ENCODE measurements at places on chromosomes 1 and 21. TPM values are rescaled to one million over a fixed set of nuclear protein-coding genes. Genes with fewer than 3 reads are reported as not detected.

DNA sequence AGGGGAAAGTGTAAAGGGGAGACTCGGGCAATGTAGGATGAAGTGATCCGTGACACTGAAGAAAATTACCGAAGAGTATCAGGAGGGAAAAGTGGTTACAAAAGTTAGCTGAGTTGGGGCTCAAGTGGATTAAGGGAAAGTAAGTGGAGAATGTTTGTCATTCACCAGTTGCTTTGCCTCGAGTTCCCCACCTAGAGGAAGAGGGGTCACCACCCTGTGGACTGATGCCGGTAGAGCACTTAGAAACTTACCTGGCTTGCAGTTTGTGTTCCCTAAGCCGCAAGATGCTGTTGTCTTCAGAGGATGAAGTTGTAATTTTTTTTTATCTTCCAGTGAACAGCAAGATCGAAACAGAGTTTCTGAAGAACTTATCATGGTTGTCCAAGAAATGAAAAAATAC, 1.0 kb downstream of the PER3 start:
- no peak for DNase-seq

GRCh38 chr1:63797056-63797726, 23.4 kb downstream of the ROR1 start:
- no peak for DNase-seq

- no peak for DNase-seq
Observed at GRCh38 chr1:107687849-107688753, 276.9 kb downstream of the VAV3 start.

GRCh38 chr21:46308431-46308830, 15.2 kb downstream of the C21orf58 start:
- DNase-seq = no peak

CD84 gene
- total RNA-seq = 7.7 TPM

- no peak for DNase-seq
Observed at GRCh38 chr1:111148376-111148881, 8.4 kb downstream of the CEPT1 start.

DNA sequence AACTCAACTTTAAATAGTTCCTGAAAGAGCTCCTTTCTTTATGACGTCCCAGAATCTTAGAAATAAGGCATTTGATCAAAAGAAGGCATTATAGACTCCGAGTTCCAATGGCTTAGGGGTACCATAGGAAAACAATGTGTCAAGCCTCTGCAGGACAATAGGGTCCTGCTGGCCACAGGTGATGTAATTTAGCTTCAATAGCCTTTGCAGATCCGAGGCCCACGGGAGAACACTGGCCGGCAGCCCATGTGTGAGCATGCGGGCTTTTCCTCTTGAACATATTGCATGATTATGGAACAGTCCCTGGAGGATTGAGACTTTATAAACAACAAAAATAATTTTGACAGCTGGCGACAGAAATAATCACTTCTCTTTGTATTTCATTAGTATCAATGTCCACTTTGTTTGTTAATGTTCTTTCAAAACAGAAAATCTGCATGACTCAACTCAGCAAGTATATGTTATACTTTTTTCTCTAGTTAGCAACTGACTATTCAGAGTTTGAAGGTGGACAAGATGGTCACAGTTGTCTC, 49.0 kb upstream of the NR5A2 start:
- no peak for DNase-seq

DNA sequence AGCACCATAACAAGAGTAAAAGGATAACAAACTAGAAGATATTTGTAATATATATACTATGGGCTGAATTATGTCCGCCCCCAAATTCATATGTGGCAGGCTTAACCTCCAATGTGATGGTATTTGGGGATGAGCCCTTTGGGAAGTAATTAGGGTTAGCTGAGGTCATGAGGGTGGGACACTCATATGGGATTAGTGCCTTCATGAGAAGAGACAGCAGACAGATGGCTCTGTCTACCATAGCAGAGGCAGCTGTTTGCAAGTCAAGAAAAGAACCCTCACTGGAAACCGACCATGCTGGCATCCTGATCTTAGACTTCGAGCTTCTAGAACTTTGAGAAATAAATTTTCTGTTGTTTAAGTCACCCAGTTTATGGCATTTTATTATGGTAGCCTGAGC, 303.6 kb downstream of the LMO4 start:
- no peak for DNase-seq

DNA sequence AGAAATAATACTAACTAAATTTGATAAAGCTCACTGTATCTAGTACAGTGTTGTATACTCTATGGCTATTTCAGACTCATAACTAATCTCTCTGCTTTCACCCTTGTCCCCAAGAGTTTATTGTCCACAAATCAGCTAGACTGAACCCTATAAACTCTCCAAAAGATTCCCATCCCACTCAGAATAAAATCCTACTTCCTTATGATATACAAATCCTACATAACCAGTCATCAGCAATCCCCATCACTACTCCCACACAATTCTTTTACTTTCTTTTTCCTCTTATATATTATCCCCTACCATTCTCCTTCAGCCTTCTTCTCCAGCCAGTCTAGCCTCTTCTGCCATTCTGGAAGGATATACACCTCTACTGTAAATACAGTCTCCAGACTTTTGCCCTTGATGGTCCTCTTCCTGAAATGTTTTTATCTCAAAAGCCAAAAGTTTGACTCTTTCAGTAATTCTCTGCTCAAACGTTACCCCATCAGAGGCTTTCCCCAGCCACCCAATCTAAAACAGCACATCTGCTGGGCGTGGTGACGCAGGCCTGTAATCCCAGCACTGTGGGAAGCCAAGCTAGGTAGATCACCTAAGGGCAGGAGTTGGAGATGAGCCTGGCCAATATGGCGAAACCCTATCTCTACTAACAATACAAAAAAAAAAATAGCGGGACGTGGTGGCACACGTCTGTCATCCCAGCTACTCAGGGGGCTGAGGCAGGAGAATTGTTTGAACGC, 41.6 kb downstream of the ABL2 start:
- DNase-seq = no peak

GBP2 gene
- 267 TPM for total RNA-seq

DMRTA2 gene
- not detected for total RNA-seq

CYP4A11 gene
- 0.30 TPM for total RNA-seq

DNA sequence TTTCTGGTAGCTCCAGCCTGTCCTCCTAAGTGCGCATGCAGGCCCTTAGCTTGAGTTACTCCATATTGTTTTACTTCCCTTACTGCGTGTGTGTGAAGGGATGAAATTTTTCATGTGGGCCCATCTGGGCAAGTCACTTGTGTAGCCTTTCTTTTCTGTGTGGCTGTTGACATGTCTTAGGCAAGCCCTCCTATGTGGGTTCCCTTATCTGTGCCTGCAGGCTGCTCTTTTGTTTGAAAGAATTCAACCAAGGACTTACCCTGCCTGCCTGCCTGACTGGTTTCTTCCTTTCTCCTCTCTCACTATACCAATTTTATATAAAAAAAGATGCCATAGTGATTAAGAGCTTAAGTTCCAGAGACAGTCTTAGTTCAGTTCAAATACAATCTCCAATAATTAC, 249.3 kb downstream of the ATG4C start:
- DNase-seq = no peak

GRCh38 chr1:228164561-228165371, 838 bp upstream of the IBA57 start:
- DNase-seq = no peak

ADORA3 gene
- not detected for total RNA-seq

- no peak for DNase-seq
Observed at GRCh38 chr1:19369396-19370090, 57.4 kb downstream of the SLC66A1 start.

LCE5A gene
- total RNA-seq = not detected

DNA sequence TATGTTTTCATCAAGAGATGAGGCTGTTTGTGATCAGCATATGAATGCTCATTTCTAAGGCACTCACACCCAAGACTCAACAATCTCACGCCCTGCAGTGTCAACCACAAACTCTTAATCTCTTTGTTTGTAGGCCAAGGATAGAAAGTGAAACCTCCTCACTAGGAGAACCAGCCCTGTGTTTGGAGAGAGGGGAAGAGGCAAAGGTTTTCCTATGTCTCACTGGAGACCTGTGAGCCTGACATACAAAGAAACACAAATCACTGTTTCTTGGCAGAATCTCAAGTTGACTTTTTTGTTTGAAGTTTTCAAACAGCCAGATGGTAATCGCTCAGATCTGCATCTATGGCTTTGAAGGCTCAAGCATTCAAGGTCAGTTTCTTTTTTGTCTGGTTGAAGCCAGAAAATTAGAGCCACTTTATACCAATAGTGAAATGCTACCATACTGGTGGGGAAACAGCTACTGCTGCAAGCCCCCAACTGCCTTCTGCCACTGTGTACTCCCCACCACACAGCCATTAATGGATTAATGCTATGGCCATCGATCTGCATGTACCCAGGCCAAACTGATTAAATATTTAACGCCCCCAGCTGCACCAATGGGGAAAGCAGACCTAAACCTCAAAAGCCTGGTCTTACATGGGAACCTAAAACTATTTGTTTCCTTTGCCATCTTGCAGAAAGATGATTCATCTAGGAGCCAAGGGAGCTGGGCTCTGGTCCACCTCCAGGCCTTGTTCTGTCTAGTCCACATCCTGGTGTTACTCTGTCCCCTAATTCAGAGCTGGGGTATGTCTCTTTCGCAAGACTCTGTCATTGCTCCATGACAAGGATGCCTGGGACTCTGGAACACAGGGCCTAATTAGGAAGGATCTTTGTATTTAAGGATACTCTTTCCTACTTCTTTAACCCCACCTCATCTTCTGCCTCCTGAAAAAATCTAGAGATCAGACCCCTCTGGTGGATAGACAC, 16.3 kb downstream of the PDZK1 start:
- DNase-seq = no peak

- no peak for DNase-seq
Observed at GRCh38 chr1:67274623-67275325, 32.9 kb upstream of the IL12RB2 start.

NR1I3 gene
- total RNA-seq = not detected

DNA sequence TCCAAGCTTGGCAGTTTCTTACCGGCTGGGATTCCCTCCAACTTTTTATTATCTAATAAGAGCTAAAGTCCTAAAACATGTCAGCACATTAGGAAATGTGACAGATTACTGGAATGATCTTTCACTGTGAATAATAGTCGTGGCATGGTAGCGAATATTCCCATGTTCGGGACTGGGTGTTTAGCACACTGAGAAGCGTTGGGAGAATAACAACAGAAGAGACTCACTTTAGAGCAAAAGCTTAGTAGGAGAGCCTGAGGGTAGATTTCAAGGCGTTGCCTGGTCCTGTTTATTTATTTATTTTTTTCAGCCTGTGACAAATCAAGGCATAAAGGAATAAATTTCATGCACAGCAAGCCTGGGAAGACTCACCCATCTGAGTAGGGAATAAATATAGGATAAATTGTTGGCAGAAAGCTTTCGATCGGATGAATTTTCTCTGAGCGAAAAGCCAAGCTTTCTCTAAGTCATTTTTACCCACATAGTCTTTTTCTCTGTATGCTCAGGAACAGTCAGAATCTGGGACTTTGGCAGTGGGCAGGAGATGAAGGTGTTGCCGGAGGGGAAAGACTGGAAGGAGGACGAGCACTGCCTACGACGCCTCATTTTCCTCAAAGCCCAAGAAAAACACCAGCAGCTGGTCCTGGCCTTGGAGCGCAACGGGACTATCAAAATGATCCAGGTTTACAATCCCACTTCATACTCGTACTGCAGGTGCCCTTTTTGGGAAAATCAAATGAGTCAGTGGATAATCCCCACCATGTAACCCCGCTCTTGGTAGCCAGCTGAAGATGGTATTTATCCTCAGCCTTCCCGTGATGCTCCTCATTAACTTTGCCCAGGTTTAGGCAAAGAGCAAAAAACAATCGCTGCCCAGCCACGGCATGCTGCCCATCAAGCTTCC, 97.2 kb downstream of the WDR64 start:
- no peak for DNase-seq

DNA sequence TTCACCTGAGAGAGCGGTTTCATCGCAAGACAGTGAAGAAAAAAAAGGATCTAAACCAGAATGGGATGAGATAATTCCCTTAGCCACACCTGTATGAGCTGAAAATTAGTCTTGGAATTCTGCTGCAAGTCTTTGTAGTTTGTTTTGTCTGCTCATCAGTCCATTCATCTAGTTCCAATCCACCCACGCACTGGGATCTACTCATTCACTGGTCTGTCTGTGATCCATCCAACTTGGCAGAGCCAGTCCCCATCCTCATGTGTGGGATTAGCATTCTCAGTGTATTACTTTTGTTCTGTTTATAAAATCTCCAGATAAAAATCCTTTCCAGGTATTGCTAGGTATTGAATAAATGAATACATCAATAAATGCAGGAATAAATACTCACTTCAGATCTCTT, 266.5 kb upstream of the USP24 start:
- DNase-seq = no peak

TCEA3 gene
- total RNA-seq = 2.1 TPM

- DNase-seq = peak; percentile 78
Observed at GRCh38 chr21:35026617-35027562, 22.2 kb downstream of the RUNX1 start.

DNA sequence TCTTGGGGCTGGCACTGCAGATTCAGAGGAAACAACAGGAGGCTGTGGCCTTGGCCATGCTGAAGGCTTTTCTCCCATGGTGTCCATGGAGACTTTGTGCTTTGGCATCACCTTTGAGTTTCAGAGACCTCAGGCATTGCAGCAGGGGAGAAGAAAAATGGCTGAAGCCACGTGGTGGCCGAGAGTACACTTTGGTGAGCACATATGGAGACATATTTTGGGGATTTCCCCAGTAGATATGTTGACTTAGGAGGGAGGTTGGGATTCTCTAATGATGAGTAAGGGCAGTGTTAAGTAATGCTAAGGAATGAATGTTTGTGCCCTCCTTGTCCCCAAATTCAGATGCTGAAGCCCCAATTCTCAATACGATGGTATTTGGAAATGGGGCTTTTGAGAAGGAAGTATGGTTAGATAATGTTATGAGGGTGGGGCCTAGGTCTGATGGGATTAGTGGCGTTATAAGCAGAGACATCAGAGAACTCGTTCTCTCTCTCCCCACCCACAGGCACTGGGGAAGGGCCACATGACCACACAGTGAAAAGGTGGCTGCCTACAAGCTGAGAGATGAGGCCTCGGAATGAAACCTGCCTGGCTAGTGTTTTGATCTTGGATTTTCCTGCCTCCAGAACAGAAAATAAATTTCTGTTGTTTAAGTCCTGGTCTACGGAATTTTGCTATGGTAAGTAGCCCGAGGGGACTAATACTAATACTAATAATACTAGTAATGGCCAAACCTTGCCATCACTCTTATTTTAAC, 98.6 kb downstream of the TBX19 start:
- DNase-seq = no peak

CLCA1 gene
- 0.13 TPM for total RNA-seq

GRCh38 chr1:92907949-92908684, 53.1 kb downstream of the DIPK1A start:
- DNase-seq = no peak

ASTN1 gene
- not detected for total RNA-seq

- no peak for DNase-seq
Observed at GRCh38 chr1:61844006-61844405, 101.7 kb downstream of the PATJ start.

ZYG11B gene
- total RNA-seq = 7.7 TPM

- peak; percentile 20 for DNase-seq
Observed at GRCh38 chr1:160767395-160768294, 28.3 kb upstream of the LY9 start.
